NCI-H2171 (cell line): ENCODE measurements at places on chromosomes 16 and 17.

DNA sequence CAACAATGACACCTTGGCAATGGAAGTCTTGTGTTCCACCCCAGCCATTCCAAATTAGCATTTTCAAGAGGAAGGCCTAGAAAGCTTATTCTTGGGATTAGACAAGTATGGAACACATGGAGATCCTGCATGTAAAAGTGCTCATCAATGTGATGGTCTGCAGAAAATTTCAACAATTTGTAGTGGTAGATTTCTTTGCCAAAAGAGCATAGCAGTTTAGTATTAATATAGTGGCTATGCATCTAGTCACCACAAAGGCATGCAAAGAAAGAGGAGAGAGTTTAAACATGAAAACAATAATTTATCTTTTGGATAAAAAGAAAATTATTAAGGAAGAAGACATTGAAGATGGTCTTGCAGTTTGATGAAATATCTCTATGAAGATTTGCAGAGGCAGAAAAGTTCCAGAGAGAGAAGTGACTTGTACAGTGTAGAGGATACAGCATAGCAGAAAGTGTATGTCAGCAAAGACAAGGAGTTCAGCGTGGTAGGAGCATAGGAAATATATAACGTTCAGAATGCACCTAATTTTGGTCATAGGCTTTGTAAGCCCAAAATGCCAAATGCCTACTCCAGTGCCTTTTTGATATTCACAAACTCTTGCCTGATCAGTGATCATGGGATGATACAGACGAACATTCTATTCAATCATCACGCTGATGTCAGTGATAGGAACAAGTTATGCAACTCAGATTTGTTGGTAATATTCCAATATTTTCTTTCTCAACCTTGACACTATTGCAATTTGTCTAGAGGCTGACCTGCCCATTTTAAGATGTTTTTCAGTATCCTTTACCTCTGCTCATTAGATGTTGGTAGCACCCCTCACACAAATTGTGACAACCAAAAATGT, 727.9 kb upstream of the SOX9 start:
- no peak for DNase-seq

DNA sequence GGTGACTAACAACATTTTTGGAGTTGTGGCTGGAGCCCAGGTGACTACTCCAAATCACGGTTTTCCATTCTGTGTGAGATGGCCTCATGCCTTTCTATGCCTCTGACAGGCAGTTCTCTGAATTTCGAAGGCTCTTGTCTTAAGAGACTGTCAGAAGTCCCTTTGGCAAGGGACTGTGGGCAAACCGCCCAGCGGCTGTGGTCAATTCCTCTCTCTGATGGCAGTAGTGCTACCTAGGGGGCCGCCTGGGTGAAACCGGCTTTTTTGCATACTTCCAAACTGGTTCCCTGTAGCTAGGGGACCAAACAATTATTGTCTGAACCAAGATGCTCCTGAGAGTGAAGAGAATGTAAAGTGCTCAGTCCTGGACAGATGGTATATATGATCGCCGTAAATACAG, 86.3 kb downstream of the SDR42E1 start:
- DNase-seq = no peak

GRCh38 chr17:394718-395095, 42.1 kb upstream of the RPH3AL start:
- no peak for DNase-seq

GRCh38 chr17:67443931-67444595, 67.0 kb downstream of the PITPNC1 start:
- no peak for DNase-seq

- no peak for DNase-seq
Measured at GRCh38 chr17:2459917-2460271, 51.8 kb downstream of the METTL16 start.

DNA sequence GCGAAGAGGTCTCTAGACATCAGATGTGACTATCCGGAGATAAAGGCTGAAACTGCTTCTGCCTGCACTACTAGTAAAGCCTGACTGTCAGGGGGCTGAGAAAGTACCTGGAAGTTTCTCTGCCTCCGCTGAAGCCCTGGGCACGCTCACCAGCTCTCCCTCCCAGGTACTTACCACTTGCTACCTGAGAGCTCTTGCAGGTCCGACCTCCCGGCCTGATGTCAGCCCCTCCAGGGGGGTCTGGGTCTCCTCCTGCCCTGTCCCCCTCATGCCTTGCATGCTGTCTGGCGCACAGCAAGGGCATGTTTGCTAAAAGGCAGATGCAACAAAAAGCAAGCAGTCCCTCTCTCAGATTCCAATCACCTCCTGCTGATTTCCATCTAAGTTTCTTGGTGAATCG, 17.4 kb downstream of the ZDHHC7 start:
- DNase-seq = no peak

DNA sequence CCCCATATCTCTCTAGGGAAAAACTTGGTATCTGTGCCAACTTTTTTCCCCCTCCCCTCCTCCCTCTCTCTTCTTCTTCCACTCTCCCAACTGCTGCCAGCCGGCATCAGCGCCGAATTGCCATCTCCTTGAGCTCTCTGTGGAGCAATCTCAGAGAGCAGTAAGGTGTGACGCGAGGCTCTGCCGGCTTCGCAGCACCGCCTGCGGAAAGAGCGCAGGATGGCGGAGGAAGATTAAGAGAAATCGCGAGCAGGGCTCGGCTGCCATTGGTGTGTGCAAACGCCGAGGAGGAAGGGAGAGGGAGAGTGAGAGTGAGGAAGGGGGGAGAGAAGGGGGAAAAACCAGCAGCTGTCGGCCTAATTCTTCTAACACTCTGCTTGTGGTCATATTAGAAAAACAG, 44.2 kb downstream of the NEUROD2 start:
- DNase-seq = peak; percentile 84

- DNase-seq = no peak
Measured at GRCh38 chr16:66913081-66913480, 5.6 kb downstream of the CDH16 start.

GRCh38 chr17:21676281-21677111, 15.8 kb upstream of the KCNJ18 start:
- no peak for DNase-seq

- no peak for DNase-seq
Measured at GRCh38 chr17:27577121-27577761, 53.7 kb upstream of the LGALS9 start.

DNA sequence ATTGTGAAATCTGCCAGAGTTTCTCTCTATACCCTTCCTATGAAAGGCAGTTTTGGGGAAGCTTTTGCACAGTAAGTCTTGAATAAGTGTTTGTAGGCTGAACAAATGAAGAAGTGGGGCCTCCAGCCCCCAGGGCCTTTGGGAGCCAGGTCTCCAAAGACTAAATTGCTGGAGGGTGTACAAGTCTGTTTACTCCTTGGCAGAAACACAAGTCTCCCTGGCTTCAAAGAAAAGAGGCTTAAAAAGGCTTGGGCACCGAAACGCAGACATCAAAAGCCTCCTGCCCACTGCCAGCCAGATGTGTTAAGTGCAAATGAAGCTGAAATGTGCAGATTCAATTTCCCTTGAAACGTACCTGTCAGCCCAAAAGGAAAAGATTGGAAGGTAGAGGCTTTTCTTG, 146.3 kb downstream of the TMEM132E start:
- no peak for DNase-seq

DNA sequence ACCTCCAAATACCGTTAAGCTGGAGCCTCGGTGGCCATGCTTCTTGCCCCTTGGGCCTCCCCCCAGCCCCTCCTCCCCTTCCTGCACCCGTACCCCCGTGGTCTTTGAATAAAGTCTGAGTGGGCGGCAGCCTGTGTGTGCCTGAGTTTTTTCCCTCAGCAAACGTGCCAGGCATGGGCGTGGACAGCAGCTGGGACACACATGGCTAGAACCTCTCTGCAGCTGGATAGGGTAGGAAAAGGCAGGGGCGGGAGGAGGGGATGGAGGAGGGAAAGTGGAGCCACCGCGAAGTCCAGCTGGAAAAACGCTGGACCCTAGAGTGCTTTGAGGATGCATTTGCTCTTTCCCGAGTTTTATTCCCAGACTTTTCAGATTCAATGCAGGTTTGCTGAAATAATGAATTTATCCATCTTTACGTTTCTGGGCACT, 928 bp downstream of the HBA1 start:
- DNase-seq = no peak

GRCh38 chr16:67964477-67965131, 3.8 kb downstream of the SLC12A4 start:
- DNase-seq = no peak

- DNase-seq = no peak
Measured at GRCh38 chr17:77491921-77492445, 351.2 kb downstream of the SEC14L1 start.

GRCh38 chr16:79628501-79628975, 28.0 kb upstream of the MAF start:
- no peak for DNase-seq

GRCh38 chr16:16090238-16090637, 133.1 kb downstream of the ABCC6 start:
- DNase-seq = no peak

- no peak for DNase-seq
Measured at GRCh38 chr17:72952220-72952619, 140.3 kb downstream of the SLC39A11 start.

- no peak for DNase-seq
Measured at GRCh38 chr17:69448431-69449102, 34.1 kb downstream of the MAP2K6 start.

DNA sequence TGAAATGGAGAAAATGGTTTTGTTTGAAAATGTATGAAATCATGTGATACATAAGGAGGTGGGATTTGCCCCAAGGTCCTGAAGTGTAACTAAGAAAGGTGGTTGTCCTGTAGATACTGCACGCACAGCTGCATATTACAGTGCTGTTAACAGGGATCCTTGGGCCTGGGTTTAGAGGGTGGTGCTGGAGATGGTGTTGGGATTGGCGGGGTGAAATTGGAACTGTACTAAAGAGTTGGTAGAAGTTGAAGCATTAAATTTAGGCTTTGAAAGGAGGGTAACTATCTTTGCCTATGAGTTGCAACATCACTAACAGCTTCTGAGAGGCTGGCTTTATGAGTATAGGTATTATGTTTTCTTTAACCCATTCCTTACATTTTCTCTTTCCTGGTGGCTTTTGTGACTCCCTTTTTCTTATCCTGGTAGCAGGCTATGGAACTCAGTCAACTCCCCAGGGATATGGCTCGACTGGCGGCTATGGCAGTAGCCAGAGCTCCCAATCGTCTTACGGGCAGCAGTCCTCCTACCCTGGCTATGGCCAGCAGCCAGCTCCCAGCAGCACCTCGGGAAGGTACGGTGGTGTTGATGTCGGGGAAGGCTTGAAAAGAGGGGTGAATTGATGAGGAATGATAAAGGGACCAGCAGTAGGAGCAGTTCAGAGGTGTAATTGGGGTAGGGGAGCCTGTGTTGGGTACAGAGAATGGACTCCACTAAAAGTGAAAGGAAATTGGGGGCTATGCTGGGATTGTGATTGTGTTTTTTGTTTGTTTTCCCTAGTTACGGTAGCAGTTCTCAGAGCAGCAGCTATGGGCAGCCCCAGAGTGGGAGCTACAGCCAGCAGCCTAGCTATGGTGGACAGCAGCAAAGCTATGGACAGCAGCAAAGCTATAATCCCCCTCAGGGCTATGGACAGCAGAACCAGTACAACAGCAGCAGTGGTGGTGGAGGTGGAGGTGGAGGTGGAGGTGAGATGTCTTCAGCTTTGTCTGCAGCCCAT, 3.8 kb downstream of the FUS start:
- DNase-seq = no peak

GRCh38 chr16:77276661-77277060, 77.5 kb downstream of the SYCE1L start:
- DNase-seq = peak; percentile 37

DNA sequence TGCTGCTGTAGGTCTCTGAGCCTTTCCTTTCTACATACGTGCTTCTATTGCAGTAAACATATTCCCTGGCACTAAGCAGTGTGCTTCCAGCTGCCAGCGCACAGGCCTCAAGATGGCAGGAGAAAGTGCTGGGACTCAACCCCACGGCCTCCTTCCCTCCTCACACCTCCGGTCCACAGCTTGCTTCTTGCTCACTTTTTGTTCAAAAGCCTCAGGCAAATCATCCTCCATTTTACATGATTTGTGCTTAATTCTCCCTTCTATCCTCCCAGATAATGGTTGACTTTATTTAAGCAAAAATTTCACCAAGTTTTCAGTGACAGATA, 5.4 kb downstream of the CDK5R1 start:
- DNase-seq = no peak

- DNase-seq = no peak
Measured at GRCh38 chr16:46923513-46924295, 39.5 kb downstream of the GPT2 start.

DNA sequence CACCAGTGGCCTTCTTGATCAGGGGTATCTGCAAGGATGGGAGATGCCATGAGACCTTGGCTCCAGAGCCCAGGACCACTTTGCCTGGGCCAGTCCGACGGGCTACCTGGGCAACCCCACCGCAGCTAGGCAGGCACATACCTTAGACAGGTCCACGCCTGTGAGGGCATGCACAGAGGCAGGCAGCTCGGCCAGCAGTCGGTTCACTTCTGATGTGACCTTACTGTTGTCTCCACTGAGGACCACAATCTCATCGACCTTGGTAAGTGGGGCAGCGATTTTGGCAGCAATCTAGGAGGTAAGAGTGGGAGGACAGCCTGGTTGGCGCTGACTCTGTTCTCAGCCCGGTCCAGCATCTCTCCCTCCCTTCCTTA, 17.0 kb downstream of the FLOT2 start:
- no peak for DNase-seq

DNA sequence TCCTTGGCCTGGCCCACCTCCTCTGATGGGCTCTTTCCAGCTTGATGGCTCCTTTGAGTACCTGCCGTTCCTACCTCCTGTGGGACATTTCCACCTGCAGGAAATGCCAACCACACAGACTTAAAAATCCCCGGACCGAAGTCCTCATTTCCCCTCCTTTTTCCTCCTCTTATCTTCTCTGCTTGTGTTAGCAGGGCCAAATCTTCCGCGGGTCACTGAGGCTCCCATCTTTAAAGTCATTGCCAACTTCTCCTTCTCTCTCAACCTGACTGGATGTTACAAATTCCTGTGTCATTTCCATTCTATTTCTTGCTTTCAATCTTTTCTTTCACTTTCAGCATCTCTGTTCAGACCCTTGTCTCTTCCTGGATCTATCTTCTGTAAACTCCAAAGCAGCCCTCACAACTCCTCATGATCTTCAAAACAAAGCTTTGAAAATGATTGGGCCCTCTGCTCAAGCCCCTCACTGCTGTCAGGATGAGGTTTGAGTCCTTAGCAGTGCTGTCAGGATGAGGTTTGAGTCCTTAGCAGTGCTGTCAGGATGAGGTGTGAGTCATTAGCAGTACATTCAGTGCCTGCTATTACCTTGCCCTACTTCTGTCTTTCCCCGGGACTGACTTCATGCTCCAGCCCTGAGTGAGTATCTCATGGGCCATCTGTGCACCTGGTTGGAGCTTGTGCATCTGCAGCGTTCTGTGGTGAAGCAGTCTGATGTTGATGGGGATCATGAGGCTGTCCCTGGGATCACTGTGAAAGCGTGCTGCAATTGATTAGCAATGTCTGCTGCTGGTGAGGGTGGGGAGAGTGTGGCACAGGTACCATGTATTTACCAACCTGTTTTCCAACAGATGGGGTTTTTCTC, 100.1 kb downstream of the IRF8 start:
- DNase-seq = no peak

GRCh38 chr16:14436401-14436955, 193.6 kb downstream of the PARN start:
- DNase-seq = no peak
